ENCODE measurements at places on chromosomes 1 and 21.

- H3K27ac ChIP-seq, result no peak overlapping the region
- H3K27me3 ChIP-seq, result peaks cover 21% of the 10 kb centered on the region
- DNase-seq, result no peak
- H3K36me3 ChIP-seq, result no peaks in the 10 kb centered on the region
- H3K4me1 ChIP-seq, result peaks cover 2% of the 10 kb centered on the region
- H3K4me3 ChIP-seq, result no peak overlapping the region
Measured at GRCh38 chr1:180908074-180908765, 4.5 kb upstream of the KIAA1614 start.

DNA sequence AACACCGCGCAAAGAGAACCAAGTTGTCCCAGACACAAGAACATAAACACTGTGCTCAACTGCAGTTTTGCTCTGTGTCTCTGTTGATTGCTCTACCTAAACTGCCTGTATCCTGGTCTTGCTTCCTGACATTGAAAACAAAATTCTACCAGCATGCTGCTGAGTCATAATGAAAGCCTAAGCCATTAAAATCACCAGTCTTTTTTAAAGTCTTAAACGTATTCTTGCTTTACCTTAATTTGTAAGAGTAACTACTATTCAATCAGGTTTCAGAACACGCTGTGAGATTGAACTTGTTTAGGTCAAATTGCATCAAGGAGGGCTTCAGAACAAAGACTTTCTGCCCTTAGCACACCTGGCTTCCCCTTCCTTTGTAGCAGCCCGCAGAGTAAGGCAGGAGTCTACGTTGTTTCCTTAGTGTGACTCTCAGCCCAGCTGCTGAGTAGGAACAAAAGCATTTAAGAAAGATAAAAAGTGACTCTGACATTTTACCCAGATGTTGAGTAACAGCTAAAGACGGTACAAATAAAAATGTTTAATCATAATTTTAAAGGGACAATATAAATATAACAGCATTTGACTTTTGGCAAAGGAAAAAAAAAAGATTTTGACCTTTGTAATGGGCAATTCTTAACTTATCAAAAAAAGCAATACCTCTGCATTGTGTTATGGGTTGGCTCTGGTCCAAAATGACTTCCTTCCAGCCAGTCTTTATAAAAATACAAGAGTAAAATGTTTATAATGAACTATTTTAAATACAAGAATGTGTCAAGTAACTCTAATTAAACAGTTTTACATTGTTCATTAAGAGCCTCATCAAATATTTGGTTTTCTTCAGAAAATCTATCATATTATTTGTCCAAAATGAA is 186.9 kb upstream of the ADGRL4 start:
- no peaks in the 10 kb centered on the region for H3K36me3 ChIP-seq
- no peak overlapping the region for H3K27ac ChIP-seq
- H3K4me1 ChIP-seq, result no peaks in the 10 kb centered on the region
- no peaks in the 10 kb centered on the region for H3K27me3 ChIP-seq
- no peak for DNase-seq

DNA sequence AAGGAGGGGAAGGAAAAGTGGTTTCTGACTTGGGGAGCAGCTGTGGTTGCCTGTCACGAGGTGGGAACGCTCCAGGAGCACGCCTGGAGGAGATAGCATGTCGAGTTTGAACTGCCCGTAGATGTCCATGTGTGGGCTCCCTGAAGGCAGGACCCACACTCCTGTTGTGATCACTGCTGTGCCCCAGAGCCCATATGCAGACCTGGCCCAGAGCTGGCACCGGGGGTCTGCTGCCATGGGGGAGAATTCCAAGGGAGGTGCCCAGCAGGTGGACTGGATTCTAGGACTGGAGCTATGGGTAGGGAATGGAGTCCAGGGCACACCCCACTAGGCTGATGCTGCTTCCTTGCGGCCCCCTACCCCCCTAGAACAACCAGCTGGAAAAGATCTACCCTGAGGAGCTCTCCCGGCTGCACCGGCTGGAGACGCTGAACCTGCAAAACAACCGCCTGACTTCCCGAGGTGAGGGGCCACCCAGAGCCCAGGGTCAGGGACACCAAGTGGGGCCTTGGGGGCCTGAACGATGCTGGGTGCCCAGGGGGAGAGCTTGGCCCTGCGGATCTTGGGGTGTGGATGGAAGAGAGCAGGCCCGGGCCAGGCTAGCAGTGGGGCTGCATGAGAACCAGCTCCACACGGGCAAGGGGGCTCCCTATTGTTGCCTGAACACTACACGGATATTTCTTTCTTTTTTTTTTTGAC is 9.3 kb downstream of the PODN start:
- no peak for DNase-seq
- no peaks in the 10 kb centered on the region for H3K4me1 ChIP-seq
- H3K27ac ChIP-seq, result no peak overlapping the region
- no peak overlapping the region for H3K4me3 ChIP-seq
- no peaks in the 10 kb centered on the region for H3K36me3 ChIP-seq

GRCh38 chr1:16717336-16718098 is 22.8 kb upstream of the RNU1-4 start:
- no peaks in the 10 kb centered on the region for H3K36me3 ChIP-seq
- no peaks in the 10 kb centered on the region for H3K4me1 ChIP-seq

- no peaks in the 10 kb centered on the region for H3K4me1 ChIP-seq
- no peak for DNase-seq
- no peak overlapping the region for H3K4me3 ChIP-seq
- H3K36me3 ChIP-seq, result no peaks in the 10 kb centered on the region
Measured at GRCh38 chr21:15084668-15085067, 19.9 kb upstream of the NRIP1 start.

- H3K27ac ChIP-seq, result no peak overlapping the region
- H3K4me1 ChIP-seq, result peaks cover 3% of the 10 kb centered on the region
- no peak overlapping the region for H3K4me3 ChIP-seq
- no peaks in the 10 kb centered on the region for H3K36me3 ChIP-seq
Measured at GRCh38 chr1:6427441-6428390, 3.1 kb downstream of the ESPN start.

GRCh38 chr1:237416924-237417655 is 375.1 kb downstream of the RYR2 start:
- no peak overlapping the region for H3K27ac ChIP-seq
- no peaks in the 10 kb centered on the region for H3K4me1 ChIP-seq
- H3K27me3 ChIP-seq, result no peaks in the 10 kb centered on the region
- H3K4me3 ChIP-seq, result no peak overlapping the region

DNA sequence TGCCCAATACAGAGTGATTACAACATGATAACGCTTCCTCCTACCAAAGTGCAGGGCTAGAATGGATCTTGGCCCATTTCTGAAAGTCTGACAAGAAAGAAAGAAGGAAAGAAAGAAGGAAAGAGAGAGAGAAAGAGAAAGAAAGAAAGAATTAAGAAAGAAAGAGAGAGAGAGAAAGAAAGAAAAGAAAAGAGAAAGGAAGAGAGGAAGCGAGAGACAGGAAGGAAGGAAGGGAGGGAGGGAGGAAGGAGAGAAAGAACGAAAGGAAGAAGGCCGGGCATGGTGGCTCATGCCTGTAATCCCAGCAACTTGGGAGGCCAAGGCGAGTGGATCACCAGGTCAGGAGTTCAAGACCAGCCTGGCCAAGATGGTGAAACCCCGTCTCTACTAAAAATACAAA is 44.1 kb upstream of the PPM1J start:
- H3K36me3 ChIP-seq, result no peaks in the 10 kb centered on the region
- no peak overlapping the region for H3K4me3 ChIP-seq
- H3K4me1 ChIP-seq, result no peaks in the 10 kb centered on the region
- DNase-seq, result no peak
- H3K27me3 ChIP-seq, result peaks cover 38% of the 10 kb centered on the region

DNA sequence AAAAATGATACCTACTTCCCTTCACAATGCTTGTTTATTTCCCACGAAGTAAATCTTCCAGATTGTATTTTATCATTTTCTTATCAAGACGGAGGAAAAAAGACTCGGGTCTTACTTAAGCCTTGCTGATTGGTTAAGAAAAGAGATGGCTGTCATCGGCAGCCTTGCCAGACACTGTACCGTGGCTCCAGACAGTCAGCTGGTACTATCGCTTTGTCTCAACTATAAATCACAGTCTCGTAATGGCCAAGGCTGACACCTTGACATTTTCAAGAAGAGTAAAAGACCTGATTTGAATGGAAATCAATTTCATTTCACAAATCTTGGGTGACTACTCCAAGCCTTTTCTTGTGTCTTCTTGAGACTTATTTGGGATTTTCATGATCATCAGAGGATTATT is 868.0 kb downstream of the USP25 start:
- no peaks in the 10 kb centered on the region for H3K36me3 ChIP-seq
- H3K27me3 ChIP-seq, result no peaks in the 10 kb centered on the region
- H3K27ac ChIP-seq, result no peak overlapping the region
- H3K4me1 ChIP-seq, result no peaks in the 10 kb centered on the region
- DNase-seq, result no peak
- no peak overlapping the region for H3K4me3 ChIP-seq

- no peaks in the 10 kb centered on the region for H3K36me3 ChIP-seq
- H3K4me1 ChIP-seq, result no peaks in the 10 kb centered on the region
- H3K27me3 ChIP-seq, result peaks cover 13% of the 10 kb centered on the region
- H3K27ac ChIP-seq, result no peak overlapping the region
- no peak for DNase-seq
Measured at GRCh38 chr1:207659545-207660153, 14.7 kb downstream of the CR1L start.
